ENCODE measurements at places on chromosomes 12 and 14.

- DNase-seq = no peak
Measured at GRCh38 chr14:98210045-98210672, 1061.8 kb downstream of the BCL11B start.

DNA sequence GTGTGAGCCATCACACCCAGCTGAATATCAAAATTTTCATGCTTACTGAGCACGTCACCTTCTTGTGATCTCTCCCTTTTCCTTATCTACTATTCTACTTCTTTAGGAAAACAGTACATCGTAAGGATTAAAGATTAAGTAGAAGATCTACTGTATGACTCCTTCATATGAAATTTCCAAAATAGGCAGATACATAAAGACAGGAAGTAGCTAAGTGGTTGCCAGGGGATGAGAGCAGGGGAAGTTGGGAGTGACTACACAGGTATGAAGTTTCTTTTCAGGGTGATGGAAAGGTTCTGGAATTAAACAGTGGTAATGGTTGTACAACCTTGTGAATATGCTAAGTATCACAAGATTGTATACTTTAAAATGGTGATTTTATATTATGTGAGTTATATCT is 36.5 kb upstream of the CERS5 start:
- no peak for DNase-seq

DNA sequence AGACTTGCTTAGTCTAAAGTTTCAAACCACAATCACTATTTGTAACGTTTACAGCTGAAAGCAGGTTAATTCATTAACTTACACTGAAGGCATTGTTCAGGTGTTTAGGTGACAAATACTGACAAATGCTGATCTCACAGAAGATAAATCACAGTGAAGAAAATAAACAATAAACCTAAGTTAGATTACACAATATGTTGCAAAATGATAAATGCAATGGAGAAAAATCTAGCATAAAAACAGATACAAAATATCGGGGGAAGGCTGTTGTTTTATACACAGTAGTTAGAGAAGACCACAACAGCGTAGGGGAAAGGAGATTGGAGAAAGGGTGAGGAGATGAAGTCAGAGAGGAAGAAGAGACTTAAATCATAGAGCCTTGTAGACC is 3.0 kb downstream of the SCAF11 start:
- DNase-seq = no peak

GRCh38 chr12:50615145-50615906 is 110.5 kb downstream of the DIP2B start:
- no peak for DNase-seq

DNA sequence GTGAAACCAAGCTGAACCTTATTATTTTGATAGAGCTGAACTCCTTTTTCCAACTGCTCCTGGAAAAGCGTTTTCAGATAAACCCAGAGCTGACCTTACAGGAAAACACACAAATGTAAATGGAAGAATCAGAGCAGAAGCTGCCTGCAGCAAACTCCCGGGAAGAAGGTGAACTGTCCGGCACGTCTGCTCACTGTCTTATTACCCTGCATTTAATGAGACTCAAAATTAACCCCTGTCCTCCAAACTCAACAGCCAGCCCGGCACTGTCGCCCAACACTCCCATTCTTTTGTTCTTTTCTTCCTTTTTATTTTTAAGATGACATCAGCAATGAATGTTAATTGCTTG is 1046.9 kb upstream of the FLRT2 start:
- DNase-seq = no peak

GRCh38 chr12:47382305-47382704 is 302.5 kb upstream of the AMIGO2 start:
- DNase-seq = no peak

DNA sequence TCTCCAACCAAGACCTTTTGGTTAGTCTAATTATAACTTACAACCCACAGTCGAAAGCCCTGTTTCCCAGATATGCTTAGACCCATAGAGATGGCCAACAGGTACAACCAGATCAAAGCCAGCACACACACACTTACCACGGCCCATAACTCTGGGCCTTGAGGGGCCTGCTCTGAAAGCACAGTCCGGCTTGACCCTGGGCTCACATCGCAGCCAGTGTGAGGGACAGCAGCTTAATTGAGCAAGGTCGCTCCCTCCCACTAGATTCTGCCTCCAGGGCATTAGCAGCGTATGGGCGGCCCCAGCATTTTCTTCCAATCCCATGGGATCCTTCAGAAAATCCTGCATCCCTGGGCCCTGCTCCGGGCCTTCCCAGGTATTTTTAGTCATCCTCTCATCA is 157.4 kb upstream of the FKBP4 start:
- DNase-seq = no peak

GRCh38 chr12:69490920-69491643 is 20.9 kb downstream of the FRS2 start:
- DNase-seq = no peak

GRCh38 chr12:103909811-103910210 is 20.4 kb upstream of the HSP90B1 start:
- DNase-seq = peak; percentile 57

DNA sequence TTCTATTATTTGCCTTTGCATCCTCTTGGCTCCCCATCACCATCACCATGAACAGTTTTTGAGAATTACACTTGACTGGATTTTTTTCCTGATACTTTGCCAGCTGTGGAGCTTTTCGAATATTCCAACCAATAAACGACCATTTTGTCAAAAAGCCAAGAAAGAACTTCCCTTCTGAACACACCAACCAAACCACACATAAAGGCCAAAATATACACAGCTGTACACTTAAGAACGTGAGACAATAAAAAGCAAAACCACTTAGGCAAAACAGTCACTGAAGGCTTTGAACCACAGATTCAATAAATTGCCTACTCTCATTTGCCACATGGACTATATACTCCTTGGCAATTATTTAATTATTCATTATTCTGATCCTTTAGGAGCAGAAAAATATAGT is 1.1 kb downstream of the C14orf93 start:
- no peak for DNase-seq

DNA sequence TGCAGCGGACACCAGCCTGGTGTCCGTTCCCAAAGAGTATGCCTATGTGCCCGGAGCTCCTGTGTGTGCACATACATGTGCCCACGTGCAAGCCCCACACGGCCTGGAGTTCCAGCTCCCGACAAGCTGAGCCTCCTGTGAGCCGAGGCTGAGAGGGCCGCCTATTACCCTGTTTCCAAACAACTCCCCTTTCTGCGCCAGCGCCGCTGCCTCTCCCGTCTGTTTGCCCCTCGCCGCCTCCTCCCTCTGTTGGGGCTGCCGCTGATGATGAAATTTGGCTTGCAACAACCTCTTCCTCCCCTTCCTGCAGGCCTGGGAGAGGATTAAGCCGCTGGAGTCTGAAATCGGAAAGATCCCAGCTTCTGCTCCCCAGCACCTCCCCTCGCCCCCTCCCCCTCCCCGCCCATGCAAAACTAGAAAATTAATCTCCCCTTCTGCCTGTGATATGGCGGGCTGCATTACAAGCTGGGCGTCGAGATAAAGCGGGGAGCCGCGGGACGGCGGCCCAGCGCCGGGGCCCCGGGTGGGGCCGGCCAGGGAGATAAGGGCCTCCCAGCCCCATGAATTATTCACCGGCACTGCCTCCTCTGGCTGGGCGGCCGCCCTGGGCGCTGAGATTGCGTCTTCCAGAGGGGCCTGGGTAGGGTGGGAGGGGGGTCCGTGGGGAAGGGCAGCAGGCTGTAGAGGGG is 6.8 kb upstream of the ASIC1 start:
- DNase-seq = peak; percentile 46

GRCh38 chr12:47602949-47603558 is 102.8 kb downstream of the RPAP3 start:
- DNase-seq = no peak

GRCh38 chr14:31043379-31043778 is 17.2 kb upstream of the STRN3 start:
- no peak for DNase-seq

DNA sequence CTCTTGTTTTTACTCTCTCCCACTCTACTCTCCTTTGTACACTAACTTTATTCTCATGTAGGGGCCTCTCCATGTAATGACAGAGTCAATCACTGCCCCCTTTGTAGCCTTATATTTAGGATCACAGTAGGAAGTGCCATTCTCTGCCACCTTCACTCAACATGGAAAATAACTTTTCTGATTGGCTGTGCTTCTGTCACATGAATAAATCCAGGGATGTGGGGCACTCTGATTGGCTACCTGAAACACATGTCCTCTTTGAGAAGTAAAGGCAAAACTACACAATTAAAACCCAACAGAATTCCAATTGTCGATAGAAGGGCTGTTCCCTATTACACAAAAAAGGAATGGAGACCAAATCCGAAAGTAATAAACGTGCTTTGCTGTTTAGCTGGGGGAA is at the start of gene RNASE9:
Gene RNASE9 (minus strand): TSS at position 87 of the 400 bp plus-strand sequence.
- no peak for DNase-seq

DNA sequence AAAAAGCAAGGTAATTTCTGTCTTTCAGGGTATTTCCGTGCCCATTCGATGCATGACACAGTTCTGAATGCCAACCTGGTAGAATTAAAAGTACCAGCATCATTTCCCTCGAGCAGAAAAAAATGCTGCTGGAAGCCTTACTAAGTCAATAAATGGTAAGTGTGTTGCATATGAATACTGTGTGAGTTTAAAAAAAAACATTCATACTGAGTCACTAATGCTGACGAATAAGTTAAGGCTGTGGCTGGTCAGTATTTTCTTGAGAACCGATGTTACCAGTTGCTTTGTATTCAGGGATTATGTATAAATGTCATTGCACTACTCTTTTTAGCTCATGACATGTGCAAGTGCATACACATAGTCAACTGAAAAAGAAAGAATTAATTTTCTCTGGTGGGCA is 710.2 kb downstream of the TRHDE start:
- no peak for DNase-seq

DNA sequence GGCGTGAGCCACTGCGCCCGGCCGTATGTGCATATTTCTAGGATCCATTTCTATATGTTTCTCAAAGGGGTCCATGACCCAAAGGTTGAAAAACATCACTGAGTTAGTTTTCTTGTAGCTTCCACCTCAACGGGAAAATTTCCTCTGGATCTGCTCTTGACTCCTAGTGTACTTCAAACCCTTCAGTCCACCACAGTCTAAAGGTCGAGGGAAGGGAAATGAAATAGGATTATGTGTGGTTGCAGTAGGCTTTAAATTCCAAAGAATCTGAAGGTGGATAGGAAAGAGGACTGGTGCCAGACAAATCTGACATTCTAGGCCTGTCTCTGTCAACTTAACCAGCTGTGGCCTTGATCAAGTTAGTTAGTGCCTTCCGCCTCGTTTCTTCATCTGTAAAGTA is 1.7 kb upstream of the SUOX start:
- DNase-seq = no peak

GRCh38 chr12:22631863-22632463 is 7.0 kb downstream of the ETNK1 start:
- no peak for DNase-seq

DNA sequence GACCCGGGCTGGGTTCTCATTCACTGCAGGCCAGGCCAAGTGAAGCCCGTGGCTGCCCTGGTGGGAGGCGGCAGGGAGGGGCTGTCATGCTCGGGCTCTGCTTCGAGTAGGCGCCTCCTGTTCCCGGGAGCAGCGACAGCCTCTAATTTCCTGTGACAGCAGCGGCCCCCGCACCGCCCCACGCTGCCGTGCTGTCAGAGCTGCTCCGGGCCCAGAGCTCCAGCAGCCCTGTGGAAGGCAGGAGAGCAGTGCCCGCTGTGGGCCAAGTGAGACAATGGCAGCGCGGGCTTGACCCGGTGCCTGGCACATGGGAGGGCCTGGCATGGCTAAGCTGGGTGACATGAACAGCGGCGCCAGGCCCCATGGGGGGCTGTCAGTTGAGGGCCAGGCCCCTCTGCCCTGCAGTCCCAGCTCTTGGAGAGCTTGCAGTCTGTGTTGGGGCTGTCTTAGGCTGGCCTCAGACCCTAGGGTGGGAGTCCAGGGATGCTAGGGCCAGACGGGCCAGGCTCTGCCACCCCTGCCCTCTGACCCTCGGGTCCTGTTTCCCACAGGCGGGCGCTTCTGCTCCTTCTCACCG is 5.1 kb downstream of the TRMT61A start:
- no peak for DNase-seq

GRCh38 chr14:22252686-22253085 is 336.3 kb downstream of the DAD1 start:
- no peak for DNase-seq

GRCh38 chr14:75514673-75515628 is 7.3 kb upstream of the BATF start:
- no peak for DNase-seq

- no peak for DNase-seq
Measured at GRCh38 chr12:101044512-101045059, 165.5 kb downstream of the SLC5A8 start.

DNA sequence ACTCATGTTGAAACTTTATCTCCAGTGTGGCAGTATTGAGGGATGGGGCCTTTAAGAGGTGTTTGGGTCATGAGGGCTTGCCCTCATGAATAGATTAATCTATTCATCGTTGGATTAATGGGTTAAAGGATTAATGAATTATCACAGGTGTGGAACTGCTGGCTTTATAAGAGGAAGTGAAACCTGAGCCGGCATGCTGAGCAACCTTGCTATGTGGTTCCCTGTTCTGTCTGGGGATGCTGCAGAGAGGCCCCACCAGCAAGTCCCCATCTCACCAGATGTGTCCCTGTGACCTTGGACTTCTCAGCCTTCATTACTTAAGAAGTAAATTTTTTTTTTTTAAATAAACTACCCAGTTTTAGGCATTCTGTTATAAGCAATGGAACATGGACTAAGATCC is 109.6 kb downstream of the DYRK2 start:
- DNase-seq = no peak

DNA sequence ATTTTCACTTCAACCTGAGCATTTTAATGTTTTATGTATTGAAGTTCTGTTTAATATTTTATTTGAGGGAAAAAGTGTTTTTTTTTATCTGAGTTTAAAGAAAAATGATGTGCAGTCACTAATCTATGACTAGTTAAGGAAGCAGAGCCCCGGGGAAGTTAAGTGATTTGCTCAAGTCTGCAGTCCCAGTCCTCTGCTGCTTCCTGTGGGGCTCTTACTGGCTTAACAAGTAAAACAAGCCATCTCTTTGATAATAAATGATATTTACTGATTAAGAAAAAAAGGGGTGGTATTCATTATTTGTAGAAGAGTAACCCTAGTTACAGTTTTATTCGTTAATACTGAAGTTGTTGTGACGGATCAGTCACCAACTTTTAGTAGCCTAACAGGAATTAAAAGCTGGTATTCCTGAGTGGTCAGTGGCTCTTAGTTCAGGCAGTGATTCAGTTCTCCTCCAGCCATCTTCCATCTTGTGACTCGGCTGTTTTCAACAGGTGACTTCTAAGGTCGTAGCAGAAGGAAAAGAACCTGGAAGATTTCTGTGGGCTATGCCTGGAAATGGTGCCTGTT is 21.7 kb downstream of the BICDL1 start:
- no peak for DNase-seq

- DNase-seq = peak; percentile 64
Measured at GRCh38 chr14:49853572-49854375, 1.2 kb upstream of the NEMF start.

- no peak for DNase-seq
Measured at GRCh38 chr14:74064883-74065282, 19.4 kb downstream of the ALDH6A1 start.

Measured in astrocyte (in vitro differentiated cells and primary cell).